Colonic mucosa (tissue), 4 donors: ENCODE measurements at places on chromosomes 6 and 20.

- DNase-seq = no peak
Observed at GRCh38 chr6:23910420-23910819, 215.6 kb upstream of the NRSN1 start.

DNA sequence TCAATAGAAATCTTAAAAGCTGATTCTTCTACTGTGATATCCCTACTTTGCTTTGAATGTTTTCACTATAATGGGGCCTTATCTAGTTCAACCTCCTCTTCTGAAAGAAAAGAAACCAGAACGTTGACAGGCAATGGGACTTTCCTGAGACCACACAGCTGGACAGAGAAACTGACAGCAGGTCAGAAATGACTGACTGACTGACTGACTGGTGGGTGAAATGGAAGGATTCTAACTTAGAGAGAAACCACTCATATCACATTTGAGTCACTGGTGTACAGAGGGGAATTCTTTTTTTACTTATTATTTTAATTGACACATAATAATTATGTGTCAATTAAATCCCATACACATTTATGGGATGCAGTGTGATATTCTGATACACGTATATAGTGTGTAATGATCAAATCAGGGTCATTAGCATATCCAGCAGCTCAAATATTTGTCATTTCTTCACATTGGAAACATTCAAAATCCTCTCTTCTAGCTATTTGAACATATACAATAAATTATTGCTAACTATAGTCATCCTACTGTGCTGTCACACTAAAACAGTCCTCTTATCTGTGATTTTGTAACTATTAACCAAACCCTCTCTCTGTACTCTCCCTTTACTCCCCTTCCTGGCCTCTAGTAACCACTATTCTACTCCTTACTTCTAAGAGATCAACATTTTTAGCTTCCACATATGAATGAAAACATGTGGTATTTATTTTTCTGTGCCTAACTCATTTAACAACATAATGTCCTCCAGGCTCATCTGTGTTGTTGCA is 64.8 kb upstream of the NRSN1 start:
- no peak for DNase-seq

GRCh38 chr6:12528136-12528535 is 188.4 kb upstream of the PHACTR1 start:
- DNase-seq = no peak

- no peak for DNase-seq
Observed at GRCh38 chr20:44479643-44480042, 4.0 kb downstream of the TTPAL start.
